AG20443 (cell line): ENCODE measurements at places on chromosomes 6 and 20.

DNA sequence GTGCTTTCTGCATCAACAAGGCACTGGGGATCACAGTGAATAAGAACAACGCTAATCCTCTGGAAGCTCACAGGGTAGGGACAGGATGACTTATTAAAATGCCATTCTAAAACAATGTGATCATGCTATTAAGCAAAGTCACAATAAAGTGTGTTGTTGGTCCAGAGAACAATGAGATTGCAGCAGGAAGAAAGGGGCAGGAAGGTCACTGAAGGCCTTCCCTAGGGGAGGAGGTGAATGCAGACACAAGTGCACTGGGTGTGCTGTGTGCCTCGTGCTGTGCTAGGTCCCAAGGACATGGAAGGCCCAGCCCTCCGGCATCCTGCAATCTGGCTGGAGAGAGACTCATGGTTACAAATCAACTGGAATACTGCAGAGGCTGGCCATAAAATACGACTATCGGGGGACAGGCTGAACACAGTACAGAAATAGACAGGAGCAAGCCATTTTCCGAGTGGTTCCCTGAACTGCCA, 55.7 kb downstream of the LYRM4 start:
- DNase-seq = no peak

DNA sequence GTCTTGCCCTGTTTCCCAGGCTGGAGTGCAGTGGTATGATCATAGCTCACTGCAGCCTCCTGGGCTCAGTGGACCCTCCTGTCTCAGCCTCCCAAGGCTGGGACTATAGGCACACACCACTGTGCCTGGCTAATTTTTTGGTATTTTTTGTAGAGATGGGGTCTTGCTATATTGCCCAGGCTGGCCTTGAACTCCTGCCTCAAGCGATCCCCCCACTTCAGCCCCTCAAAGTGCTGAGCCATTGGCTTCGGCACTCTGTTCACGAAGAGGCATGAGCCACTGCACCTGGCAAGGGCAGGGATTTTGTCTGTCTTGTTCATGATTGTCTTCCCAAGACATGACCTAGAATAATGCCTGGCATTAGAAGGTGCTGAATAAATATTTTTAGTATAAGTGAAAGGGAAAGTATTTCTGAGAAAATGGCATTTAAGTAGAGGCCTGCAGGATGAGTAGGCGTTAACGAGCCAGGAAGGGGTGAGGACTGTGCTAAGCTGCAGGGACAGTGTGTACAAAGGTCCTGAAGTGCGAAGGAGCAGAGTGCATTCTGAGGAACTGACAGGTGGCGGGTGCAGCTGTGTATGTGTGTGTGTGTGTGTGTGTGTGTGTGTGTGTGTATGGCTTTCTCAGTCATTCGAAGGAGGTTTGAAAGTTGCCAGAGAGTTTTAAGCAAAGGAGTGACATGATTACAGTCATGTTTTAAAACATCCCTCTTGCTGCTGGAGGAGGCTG, 43.0 kb downstream of the VEGFA start:
- DNase-seq = no peak

DNA sequence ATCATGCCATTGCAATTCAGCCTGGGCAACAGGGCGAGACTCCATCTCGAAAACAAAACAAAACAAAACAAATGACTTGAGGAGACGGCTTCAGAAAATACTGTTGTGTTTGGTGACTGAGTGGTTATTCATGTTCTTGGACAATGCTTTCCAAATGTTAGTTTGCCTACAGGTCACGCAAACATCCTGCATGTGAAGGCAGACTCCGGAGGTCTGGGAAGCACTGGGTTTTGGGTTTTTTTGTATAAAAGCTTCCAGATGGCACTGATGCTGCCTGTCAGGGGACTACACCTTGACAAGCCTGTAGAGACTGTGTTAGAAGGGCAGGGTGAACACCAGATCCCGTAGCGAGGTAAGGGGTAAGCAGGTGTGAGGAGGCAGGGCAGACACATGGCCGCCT, 81.7 kb downstream of the THBS2 start:
- DNase-seq = peak; percentile 63

- DNase-seq = peak; percentile 45
Observed at GRCh38 chr6:17470938-17471327, 77.5 kb downstream of the CAP2 start.

GRCh38 chr6:24520929-24521546, 26.3 kb downstream of the ALDH5A1 start:
- peak; percentile 83 for DNase-seq

DNA sequence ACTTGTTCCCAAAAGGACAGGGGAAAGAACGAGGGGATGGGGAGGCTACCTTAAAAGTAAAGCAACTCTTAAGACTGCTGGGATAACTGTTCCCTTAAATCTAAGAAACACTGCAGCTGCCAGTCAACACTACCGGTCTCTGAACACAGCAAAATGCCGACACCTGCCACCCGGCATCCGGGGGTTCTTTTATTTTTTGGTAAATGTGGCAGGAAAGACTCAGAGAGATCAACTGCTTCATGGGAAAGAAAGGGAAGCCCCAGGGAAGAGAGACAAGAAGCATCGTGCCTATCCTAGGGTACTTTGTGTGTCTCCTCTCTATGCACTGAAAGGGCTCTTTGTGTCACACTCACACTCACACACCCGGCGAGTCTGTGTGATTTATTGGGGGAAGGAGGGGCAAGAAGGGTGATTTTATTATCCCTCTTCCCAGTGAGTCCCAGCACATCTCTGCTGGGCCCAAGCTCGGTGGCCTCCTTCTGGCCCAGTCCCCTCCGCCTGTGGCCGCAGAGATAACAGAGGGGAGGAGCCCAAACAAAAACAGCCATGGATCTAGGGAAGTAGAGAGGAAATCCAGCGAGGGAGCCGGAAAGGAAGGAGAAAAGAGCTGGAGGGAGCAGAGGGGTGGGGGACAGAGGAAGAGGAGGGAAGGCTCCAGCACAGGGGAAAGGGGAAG, 1.4 kb downstream of the FYN start:
- DNase-seq = peak; percentile 53

- DNase-seq = no peak
Observed at GRCh38 chr6:89693207-89693606, 54.7 kb upstream of the LYRM2 start.

GRCh38 chr6:130725551-130725950, 101.7 kb upstream of the SMLR1 start:
- no peak for DNase-seq

DNA sequence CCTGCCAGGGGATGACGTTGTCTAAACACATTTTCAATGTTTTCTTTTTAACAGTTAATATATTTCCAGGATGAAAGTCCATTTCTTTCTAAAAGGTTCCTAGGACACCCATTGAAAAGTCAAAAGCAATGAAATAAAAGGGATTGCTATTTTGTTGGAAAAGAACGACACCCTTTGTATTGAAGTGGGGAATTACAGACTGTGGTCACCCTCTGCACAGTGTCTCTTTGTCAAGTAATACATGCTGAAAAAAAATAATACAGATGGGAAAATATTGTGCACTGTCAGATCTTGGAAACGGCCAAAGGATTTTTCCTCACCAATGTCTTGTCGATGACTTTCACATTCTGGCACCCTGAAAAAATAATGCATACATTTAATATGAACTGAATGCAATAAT, 56.9 kb downstream of the HAO1 start:
- no peak for DNase-seq

GRCh38 chr6:30568245-30568644, 3.0 kb upstream of the ABCF1 start:
- no peak for DNase-seq

DNA sequence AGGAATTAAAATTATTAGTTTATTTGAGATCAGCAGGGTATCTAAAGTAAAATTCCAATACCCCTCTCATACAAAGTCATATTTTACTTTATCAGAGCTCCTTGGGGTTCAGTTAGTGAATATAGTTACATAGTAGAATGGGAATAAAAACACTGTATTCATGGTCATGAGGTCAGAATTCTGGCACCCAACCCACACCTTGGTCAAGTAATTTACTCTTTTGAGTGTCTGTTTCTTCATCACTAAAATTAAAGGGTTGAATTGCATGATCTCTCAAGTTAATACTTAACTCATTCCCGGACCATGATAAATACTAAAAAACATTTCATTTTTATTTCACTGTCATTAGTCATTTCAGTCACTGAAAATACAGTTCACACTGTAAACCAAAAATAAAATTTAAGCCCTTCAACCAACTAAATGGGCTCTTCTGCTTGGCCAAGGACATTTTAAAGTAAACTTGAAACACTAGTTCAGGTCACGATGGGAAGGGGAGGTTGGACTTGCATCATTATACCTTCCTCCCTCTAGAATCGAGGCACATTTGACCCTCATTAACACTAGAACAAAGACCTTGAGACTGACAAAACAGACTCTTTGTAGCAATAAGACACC, 21.1 kb upstream of the HLA-DRB1 start:
- DNase-seq = no peak

DNA sequence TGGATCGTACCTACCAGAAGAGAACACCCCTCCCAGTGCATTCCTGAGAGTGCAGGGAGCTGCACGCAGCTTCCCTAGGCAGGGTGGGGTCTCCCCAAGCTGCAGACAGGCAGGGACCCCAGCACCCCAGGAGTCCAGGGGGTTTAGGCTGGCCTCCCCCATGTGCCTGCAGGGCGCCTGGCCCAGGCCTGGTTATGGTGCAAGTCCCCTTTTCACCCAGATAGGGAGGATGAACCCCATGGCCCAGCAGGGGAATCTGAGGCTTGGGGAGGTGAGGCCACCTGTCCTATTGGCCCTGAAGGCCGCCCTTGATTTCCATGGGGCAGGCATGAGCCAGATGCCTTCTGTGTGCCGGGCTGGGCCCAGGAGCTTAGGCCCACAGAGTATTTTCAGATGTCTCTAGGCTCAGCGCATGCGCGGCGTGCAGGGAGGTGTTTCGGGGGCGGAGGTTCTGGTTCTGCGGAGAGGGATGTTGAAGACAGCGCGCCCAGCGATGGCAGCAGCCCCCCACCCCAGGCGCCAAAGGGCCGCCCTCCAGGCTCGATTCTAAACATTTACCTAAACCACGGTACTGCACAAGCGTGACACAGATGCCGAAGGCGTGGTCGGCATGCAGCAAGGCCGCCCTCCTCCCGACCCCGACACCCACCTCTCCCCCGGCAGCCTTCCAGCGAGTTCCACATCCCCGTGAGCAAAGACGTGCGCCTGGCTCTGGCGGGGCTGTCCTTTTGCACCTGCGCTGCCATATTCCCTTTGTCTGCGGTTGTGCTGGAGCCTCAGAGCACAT, 29.4 kb downstream of the COL20A1 start:
- DNase-seq = no peak

DNA sequence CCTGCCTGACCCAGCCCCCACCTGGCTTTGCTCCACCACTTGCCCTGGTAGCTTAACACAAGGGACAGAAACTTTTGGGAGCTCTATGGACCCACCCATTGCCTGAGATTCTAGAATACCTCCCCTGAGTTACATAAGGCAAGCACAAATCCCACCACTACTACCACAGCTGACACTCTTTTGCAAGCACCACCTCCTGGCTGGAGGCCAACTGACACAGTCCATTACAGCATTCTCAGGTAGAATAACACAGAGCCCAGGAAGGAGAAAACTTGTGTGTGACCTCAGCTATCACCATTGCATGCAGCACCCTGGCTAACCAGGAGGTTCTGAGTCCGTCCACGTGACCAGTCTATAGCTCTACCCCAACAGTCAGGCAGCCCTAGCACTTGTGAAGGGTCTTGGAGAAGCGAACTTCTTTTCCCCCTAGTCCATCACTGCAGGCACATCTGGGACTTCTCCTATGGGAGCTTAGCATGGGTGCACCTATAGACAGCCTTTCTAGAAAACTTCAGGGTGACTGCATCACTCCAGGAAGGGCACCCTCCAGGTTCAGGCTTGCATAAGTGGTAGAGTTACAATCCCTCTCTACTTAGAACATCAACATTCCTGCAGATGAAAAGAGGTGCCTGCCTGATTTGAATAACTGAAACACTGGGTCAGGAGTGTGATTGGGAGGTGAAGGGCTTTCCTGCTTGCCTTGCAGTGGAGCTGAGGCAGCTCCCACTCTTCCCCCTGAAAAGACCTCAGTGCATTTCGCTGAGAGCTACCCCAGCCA, 30.1 kb downstream of the CITED2 start:
- no peak for DNase-seq

DNA sequence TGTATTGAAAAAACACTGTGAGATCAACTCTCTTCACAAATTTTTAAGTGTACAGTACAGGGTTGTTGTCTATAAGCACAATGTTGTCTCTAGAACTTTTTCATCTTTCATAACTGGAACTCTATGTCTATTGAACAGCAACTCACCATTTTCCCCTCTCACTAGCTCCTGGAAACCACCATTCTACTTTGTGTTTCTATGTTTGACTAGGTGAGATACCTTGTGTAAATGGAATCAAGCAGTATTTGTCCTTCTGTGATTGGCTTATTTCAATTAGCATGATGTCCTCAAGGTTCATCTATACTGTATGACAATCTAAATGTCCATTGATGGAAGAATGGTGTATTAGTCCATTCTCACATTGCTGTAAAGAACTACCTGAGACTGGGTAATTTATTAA, 210.1 kb upstream of the FUT9 start:
- DNase-seq = no peak

GRCh38 chr20:20491784-20492264, 123.9 kb downstream of the INSM1 start:
- DNase-seq = no peak
